ENCODE measurements at places on chromosomes 13 and 19. TPM values are rescaled to one million over a fixed set of nuclear protein-coding genes. Genes with fewer than 3 reads are reported as not detected.

CYP4F11 gene
- total RNA-seq, result 5.0 TPM

SIGLEC9 gene
- not detected for total RNA-seq

TMIGD2 gene
- not detected for total RNA-seq

CYP2A6 gene
- not detected for total RNA-seq

IRS2 gene
- 55.6 TPM for total RNA-seq

ASF1B gene
- 31.5 TPM for total RNA-seq

POSTN gene
- 0.05 TPM for total RNA-seq

NCCRP1 gene
- 1.4 TPM for total RNA-seq

ZNF570 gene
- total RNA-seq, result 3.2 TPM

All from A549 treated with Mapracorat at 1 μM for 4 hours (cell line).